ENCODE measurements at places on chromosomes 13 and 19.

GRCh38 chr13:108315273-108315672, 45.8 kb downstream of the TNFSF13B start:
- no peak for DNase-seq

DNA sequence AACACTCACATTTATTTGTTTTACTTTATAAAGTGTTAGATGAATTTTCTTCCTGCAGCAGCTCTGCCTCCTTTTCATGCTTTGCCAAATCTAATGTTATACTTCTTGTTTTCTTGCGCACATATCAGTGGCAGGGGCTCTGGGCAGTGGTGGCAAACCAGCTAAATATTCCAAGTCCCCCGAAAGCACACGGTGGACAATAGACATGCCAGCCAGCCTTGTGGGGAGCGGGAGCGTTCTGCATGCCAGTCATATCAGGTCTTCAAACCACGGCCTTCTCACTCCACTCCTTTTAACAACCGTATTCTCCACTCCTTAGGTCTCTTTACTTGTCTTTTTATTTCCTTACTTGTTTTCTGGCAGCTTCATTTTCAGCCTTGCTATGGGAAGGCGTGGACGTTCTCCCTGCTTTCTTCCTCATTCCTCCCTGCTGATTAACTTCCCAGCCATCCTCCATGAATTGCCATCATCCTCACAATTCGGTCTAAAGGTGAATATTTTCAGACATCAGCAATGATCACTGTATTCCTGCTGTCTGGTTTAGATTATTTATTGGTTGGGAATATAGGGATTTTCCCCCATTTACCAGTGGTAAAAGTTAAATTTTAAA, 77.1 kb upstream of the WASF3 start:
- no peak for DNase-seq

DNA sequence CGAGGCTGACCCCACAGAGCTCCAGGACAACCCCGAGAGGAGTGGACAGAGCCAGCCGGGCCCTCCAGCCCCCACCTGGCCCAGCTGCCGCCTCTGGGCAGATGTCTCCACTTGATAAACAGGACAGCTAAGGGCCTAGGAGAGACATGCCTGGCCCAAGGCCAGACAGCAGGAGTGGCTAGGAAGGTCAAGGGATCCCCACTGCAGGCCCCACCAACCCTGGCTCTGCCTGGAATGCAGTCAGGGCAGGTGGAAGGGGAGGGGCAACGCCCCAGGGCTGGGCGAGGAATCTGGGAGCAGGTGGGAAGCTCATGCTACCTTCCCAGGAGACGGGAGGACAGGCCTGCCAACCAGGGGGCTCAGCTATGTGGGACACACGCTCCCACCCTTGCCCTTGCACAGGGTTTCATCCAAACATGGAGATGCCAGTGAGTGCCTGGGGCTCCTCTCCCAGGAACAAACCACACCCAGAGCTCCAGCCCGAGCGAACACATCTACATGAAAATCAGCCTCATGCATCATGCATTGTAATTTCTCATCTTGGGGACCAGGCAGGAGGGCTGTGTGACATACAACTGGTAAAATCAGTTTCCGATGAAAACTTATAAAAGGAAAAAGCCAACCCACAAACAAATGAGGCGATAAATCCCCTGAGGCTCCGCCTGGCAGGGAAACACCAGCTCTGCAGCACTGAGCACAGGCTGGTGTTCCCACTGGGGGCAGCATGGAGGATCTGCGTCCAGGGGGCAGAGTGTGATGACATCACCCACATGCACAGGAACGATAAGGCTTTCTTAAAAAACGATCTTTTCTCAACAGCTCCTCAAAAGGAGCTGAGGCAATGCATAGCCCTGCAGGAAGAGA, 25.0 kb downstream of the SH3GL1 start:
- no peak for DNase-seq

DNA sequence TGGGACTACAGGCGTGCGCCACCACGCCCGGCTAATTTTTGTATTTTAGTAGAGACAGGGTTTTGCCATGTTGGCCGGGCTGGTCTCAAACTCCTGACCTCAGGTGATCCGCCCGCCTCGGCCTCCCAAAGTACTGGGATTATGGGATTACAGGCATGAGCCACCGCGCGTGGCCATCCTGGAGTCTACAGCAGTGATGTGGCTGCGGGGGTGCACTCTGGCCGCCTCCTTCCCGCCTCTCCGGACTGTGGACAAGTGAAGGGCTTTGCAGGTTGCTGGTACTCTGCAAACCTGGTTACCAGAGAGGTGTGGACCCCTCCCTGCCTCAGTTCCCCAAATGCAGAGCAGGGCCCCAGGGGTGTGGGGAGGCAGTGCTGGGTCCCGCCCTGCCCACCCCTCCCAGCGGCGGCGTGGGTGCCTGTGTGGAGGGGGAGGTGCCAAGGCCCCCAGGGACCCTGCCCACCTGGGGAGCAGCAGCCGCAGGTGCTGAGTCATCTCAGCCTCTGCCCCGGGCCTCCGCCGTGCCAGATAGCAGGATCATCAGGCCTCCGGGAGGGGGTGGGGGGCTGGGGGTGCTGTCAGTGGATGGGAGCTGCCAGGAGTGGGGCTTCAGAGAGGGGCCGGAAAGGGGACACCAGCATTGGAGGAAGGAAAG, 23.1 kb downstream of the ARID3A start:
- DNase-seq = no peak

GRCh38 chr13:35768073-35768472, 291.6 kb upstream of the MAB21L1 start:
- no peak for DNase-seq

GRCh38 chr19:52910648-52911047, 12.6 kb downstream of the ZNF888 start:
- no peak for DNase-seq

DNA sequence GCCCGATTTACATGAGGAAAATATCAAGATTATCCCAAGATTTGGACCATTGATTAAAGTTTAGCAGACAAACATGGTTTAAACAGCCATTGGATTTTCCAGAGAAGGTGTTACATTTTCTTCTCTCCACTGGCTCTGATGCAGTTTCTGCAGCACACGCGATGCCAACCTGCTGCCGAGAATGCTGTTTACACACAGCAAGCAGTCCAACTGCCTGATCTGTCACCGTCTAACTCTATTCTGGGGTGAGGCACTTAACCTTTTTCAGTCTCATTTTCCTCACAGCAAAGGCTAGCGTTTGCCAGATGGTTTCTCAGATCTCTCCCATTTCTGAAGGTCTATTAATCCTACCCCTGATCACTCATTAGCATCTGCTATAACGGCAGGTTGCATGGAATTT, 763.5 kb upstream of the GPC6 start:
- DNase-seq = no peak

GRCh38 chr13:61286148-61286745, 129.4 kb downstream of the PCDH20 start:
- DNase-seq = no peak

DNA sequence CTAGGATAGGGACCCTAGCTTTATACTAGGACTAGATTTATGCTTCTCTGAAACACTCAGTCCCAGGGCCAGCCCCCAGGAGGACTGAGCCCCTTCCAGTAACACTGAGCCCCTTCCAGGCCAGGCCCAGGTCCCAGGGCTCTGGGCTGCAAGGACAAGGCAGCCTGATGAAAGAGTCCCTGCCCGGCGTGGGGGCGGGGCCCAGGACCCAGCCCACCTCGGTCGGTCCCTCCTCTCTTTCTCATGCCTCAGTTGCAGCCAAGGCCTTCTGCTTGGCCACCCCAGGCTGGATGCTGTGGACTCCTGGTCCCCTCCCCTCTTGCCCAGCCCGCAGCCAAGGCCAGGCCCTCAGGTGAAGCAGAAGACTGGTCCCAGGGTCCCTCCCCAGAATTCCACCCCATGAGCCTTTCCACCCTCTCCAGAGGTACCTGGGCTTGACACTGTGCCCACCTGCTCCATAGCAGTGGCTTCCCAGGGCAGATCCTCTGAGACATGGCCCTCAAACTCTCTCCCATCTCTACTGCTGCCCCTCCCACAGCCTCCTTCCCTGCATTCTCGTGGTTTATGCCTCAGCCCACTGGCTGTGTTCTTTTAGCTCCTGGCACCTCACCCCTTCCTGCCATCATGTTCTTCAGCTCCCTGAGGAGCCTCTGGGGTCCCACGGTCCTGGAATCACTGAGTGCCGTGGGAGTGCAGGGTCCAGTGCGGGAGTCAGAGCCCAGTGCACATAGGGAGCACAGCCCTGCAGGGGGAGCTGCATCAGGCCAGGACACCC, 53.6 kb upstream of the C1QTNF9B start:
- DNase-seq = no peak

GRCh38 chr19:39328046-39328705, 7.5 kb upstream of the LRFN1 start:
- peak; percentile 79 for DNase-seq

- DNase-seq = no peak
Measured at GRCh38 chr13:107034236-107034872, 466.4 kb upstream of the ARGLU1 start.

- DNase-seq = no peak
Measured at GRCh38 chr19:43337737-43338136, 15.7 kb upstream of the CD177 start.

- DNase-seq = no peak
Measured at GRCh38 chr13:104270731-104271130, 1204.5 kb upstream of the SLC10A2 start.

DNA sequence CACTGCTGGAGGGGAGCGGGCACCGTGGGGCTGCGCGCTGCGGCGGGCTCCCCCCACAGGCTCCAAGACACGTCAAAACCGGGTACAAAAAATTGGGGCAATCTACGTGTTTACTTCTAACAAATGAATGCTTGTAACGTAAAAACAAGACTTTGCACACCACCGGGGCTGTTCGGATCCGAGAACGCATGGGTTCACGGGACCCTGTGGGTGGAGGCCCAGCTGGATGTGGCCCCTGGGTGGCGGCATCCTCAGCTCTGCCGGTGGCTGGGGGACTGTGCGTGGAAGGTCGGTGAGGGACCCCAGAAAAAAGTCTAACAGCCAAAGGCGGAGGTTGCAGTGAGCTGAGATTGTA, 10.3 kb upstream of the SLC7A10 start:
- DNase-seq = no peak

- DNase-seq = no peak
Measured at GRCh38 chr13:74061926-74062595, 72.1 kb downstream of the KLF12 start.

DNA sequence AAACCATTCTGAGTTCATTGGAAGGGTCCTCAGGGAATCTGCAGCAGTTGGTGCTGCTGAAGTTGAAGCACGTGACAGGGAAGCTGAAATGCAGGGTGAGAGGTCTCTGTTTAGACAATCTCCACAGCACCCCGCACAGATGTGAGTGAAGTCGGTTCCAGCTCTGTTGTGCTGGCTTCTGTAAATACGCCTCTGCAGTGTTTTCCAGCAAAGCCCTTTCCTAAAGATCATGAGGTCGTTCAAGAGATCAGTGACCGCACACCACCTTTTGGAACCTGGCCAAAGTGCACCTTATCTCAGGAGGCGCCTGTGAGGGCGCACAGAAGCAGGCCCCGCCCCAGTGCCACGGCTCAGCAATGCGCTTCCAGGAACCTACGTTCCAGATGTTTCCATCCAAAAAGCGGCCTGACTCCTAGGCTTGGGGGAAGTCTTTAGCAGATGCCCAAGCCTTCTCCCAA, 10.8 kb downstream of the CUL4A start:
- no peak for DNase-seq

- DNase-seq = no peak
Measured at GRCh38 chr13:28140433-28141125, 2.2 kb downstream of the PAN3 start.

- DNase-seq = no peak
Measured at GRCh38 chr19:1248139-1248785, at the start of gene MIDN. TSS of gene MIDN (plus strand) at chr19:1248583. CDS start at chr19:1250297, 1,714 bp downstream.

- DNase-seq = no peak
Measured at GRCh38 chr13:33904431-33904830, 86.5 kb downstream of the RFC3 start.

DNA sequence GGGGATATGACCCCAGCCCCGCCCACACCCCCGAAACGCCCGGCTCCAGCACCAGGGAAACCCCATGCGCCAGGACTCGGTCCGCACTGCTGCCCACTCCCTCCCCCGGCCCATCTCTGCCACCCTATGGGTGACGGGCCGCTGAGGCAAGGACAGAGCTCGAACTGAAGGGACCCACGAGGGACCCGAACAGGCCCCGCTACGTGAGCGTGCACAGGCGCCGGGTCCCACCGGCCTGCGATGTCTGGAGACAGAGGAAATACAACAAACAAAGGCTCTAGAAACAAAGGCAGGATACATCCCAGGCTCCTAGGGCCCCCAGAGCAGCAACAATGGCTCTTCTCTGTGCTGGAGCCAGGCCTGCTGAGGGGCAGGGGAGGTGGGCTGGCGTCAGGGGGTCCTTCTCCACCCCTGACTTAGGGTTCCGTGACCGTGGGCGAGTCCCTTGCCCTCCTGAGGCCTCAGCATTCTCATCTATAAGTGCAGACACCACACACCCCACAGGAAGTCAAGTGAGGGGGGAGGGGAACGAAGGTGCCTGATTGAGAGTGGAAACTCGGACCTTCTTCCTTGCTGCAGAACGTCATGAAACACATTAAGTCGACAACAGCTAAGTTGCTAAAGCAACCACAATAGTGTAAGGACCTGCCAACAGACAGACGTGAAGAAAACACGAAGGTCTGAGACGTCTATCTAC, 3.1 kb downstream of the ABHD17A start:
- DNase-seq = no peak

- DNase-seq = no peak
Measured at GRCh38 chr13:33710924-33711323, 107.0 kb upstream of the RFC3 start.

DNA sequence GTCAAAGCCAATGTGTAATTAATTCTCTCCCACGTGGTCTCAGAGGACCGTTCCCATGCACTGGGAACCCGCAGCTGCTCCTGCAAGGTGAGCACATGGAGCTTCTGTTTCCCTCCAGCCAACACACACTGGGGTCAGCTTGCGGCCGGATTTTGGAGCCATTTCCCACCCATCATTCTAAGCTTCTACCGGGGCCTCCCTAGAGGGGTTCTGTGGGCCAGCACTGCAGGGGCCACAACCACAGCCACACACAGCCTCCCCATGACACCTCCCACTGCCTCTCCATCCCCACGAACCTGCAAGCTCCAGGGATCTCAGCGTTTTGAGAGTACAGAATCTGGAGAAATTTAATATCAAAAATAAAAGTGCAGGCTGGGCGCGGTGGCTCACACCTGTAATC, 120.7 kb upstream of the SOX1 start:
- DNase-seq = no peak

DNA sequence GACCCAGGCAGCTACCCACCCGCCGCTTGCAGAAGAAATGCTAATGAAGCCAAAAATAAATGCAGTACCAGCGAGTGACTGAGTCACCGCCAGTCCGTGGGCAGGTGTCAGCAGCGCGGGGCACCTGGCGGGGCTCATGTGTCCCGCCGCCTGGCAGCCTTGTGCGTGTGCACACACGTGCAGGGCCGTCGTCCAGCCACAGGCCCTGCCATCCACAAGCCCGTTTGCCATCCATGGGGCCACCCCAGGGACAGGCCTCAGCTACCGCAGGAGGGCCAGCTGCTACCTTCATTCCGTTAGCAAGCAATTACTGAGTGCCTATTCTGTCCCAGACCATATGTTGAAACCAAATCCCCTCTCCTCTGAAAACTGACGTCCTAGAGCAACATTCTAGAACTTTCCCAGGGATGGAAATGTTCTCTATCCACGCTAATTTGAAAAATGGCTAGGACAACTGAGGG, 20.5 kb downstream of the NCAN start:
- DNase-seq = no peak

GRCh38 chr13:40974460-40975407, 44.4 kb downstream of the ELF1 start:
- no peak for DNase-seq
